ENCODE measurements at places on chromosomes 2 and 18.

- DNase-seq: peak; percentile 76
Measured at GRCh38 chr2:149422337-149422990, 92.1 kb downstream of the LYPD6 start.

DNA sequence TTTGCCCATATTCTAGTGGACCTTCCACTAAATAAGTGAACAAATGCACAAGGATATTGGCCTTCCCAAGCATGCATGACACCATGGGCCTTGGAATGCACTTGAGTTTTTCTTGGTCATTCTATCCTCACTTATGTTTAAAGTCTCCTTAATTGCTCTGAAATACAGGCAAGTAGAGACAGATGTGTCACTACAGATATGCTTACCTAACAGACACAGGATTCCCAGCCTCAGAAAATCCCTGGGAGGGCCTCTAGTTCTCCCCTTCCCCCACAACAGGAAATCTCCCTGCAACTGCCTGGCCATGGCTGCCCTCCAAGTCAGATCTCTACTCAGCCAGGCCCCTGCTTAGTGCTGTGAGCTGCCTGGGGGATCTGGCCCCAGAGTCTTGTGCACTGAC, 445.2 kb downstream of the IRS1 start:
- peak; percentile 82 for DNase-seq

DNA sequence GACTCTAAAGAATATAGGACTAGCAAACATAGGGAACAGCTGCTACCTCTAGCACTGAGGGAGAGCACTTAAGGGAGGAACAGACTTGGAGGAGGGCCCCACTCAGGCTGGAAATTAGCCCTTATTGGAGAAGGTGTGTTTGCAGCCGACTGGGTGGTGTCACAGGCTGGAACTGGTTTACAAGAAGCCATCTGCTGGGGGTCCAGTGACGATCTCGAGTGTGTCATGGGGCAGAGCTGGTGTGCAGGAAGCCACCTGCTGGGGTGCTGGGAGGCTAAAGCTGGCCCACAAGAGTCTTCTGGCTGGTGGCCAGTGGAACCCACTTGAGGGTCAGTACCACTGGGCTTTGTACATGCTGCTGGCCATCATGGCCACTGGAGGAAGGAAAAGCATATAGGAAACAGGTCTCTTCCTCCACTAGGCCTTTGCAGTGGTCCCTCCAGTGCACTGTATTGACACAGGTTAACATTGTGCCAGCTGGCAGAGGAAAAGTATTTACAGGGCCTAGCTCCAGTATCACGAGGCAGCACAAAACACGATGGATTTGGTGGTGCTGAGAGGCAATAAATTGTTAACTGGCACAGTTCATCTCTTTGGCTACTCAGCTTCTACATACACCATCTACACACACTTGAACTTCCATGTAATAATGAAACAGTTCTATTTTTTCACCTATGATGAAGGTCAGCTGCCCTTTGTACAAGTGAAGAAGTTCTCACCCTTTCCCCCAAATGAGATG, 43.6 kb downstream of the MAP3K20 start:
- DNase-seq: no peak

GRCh38 chr2:190530248-190530900, 4.1 kb downstream of the NEMP2 start:
- DNase-seq: no peak

- no peak for DNase-seq
Measured at GRCh38 chr2:233059797-233060500, at the start of gene INPP5D. INPP5D (plus strand) TSS chr2:233060342; CDS start chr2:233060479, 137 bp downstream.

- peak; percentile 14 for DNase-seq
Measured at GRCh38 chr2:192886636-192887035, 691.9 kb upstream of the TMEFF2 start.

GRCh38 chr2:206176121-206176520, 16.4 kb downstream of the EEF1B2 start:
- no peak for DNase-seq

DNA sequence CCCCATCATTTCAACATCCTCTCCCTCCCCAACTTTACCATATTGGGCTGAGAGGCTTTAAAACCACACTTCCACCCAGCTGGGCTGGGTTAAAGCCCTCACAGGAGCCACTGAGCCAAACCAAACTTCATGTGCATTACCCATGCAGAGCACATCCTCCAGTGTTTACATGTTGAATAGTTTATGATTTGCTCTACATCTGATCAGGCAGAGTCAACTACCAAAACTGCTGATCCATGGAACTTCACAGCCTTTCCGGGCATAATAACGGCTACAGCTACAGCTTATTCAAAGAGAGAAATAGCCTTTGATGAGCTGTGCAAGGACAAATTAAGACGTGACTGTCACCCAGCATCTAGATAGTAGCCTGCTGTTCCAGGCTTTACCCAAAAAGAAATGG, 39.0 kb downstream of the MAIP1 start:
- peak; percentile 4 for DNase-seq

DNA sequence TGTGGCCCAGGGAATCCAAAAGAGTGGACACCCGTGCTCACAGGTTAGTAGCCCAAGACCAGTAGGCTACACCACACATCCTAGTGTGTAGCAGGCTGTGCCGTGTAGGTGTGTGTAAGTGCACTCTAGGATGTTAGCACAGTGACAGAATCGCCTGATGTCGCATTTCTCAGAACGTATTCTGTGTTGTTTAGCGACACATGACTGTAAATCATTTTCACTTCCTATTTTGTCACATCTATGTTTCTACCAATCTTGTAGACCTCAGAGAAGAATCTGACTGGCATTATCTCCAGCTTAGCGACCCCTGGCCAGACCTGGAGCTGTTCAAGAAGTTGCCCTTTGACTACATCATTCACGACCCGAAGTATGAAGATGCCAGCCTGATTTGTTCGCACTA, 45.1 kb downstream of the NTSR2 start:
- no peak for DNase-seq

GRCh38 chr2:226179010-226179409, 620.6 kb downstream of the IRS1 start:
- DNase-seq: peak; percentile 78

DNA sequence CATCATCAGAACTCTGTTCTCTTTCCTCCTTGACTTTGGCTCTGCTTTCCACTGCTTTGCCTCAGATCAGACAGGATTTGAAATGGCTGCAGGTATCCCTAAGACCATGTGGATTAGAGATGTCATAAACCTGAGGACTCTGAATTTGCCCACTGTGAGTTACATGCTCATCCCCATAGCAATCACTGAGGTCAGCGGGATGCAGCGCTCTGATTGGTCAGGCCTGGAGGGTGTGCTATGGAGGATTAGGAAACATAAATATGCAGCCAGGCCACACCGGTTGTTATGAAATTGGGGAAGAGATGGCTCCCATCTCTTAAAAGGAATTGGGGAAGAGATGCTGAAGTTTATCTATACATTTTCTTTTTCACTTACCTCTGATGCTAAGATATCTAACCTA, 73.7 kb upstream of the DNAJC10 start:
- DNase-seq: peak; percentile 51

- no peak for DNase-seq
Measured at GRCh38 chr2:103132536-103133217, 370.8 kb downstream of the TMEM182 start.

- DNase-seq: no peak
Measured at GRCh38 chr18:72866442-72866900, 1.3 kb downstream of the NETO1 start.

GRCh38 chr2:103738606-103739005, 976.8 kb downstream of the TMEM182 start:
- peak; percentile 41 for DNase-seq

All from kidney tubule cell (primary cell).